ENCODE measurements at places on chromosomes 11 and 22. TPM values are rescaled to one million over a fixed set of nuclear protein-coding genes. Genes with fewer than 3 reads are reported as not detected.

GRCh38 chr11:34394771-34395300 is 37.0 kb upstream of the ABTB2 start:
- no peak for DNase-seq

Gene DYNC2H1
- 10.8 TPM for total RNA-seq

GRCh38 chr11:27551127-27551526 is 44.6 kb upstream of the LIN7C start:
- DNase-seq: no peak

Gene GSTT2B
- total RNA-seq: 9.9 TPM

Gene IFTAP
- total RNA-seq: 46.5 TPM

- DNase-seq: no peak
Measured at GRCh38 chr22:18120857-18121256, 10.2 kb downstream of the TUBA8 start.

DNA sequence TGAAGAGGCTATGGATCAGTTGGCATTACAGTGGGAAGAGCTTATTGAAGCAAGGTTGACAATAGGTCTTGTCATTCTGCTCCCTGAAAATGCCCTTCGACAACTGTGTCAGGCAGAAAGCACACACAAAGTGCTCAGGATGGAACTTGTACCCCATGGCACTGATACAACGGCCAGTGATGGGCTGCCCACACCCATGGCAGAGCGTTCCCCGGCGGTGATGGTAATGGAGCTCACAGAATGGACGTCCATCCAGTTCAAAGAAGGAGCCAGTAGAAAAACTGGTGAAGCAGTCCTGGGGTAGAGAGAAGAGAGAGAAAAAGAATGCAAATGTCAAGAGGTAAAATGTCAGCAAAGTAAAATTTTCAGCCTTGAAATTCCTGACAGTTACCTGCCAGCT is 19.5 kb upstream of the OR5B21 start:
- no peak for DNase-seq

DNA sequence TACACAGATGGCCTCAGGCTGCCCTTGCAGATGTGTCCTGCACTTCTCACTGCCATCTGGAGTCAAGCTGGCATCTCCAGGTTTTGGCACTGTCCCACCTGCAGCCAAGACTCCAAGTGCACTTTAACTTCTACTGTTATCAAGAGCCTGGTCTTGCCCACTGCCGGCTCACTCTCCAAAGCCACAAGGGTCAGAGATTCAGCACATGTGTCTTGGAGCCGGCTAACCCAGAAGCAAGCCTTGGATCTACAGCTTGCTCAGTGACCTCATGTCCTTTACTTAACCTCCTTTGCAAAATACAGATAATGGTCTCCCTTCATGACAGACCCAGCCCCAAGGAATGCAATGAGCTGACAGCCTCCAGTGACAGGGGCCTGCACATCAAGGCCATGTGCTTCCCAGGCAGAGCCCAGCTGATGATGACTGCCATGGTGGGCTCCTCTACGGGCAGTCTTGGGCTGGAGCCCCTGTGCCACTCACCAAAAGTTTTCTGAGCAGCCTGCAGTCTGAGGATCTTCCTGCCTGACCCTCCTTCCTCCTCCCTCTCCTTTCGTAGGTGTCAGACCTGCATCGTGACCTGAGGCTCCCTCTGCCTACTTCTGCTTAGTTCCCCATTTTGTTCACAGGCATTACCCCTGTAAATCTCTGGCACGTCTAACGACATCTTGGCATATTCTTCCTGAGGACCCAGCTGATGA is 9.0 kb downstream of the TP53AIP1 start:
- DNase-seq: no peak

- DNase-seq: no peak
Measured at GRCh38 chr11:8503910-8504364, 90.1 kb downstream of the STK33 start.

GRCh38 chr22:46561435-46561905 is 24.1 kb upstream of the CELSR1 start:
- no peak for DNase-seq

GRCh38 chr11:78038697-78039313 is 15.7 kb upstream of the KCTD14 start:
- DNase-seq: no peak

- DNase-seq: peak; percentile 74
Measured at GRCh38 chr22:47902646-47903180, 1140.3 kb downstream of the TBC1D22A start.

Gene SMC1B
- 0.13 TPM for total RNA-seq

DNA sequence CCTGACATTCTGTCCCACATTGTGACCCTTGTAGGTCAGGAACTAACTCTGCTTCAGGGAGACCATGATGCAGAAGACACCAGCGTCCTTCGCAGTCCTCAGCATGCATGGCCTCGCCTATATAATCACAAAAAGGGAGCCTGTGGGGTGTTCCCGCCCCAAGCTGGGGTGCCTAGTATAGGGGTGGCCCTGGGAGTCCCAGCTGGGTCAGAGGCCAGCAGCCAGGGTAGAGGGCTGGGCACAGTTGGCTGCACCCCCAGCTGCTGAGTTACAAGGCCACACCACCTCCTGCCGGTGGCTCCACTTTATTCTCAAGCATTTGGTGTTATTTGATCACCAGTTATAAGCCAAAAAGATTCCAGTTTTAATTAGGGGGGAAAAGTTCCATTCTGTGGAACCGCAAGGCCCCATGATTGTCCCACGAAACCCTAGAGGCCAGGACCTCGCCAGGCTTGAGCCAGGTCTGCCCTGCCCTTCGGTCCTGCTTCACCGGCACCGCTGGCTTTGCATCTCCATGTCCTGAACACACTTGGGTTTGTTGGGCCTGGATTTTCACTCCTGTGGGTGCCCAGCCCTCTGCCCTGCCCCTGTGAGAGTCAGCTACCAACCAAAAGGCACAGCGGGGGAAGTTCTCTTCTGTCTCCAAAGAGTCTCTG is 15.0 kb upstream of the GNB1L start:
- no peak for DNase-seq

- no peak for DNase-seq
Measured at GRCh38 chr11:129045150-129045549, 102.5 kb upstream of the TP53AIP1 start.

DNA sequence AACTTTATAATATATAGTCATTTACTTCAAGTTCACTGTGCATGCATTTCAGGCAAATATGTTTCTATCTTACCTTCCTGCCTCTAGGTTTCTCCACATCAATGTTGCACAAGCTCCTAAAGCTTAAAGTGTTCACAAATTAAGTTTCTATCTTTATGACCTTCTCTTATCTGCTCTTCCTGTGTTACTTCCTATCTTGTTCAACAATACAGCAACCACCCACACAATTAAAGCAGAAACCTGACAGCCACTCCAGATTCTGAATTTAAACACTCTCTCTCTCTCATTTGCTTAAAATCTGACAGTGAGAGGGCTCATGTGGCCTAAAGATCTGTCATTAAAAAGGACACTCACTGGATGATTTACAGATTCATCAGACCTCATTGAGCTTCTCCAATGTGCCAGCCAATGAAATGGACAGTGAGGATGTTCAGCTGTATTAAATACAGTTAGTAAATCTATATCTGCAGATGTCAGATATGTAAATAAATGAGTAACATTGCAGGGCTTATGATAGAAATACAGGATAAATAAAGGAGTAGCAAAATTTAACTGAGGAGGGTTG is 10.9 kb downstream of the PDGFD start:
- no peak for DNase-seq

GRCh38 chr11:112057170-112057569 is 16.6 kb downstream of the PIH1D2 start:
- DNase-seq: no peak

- DNase-seq: no peak
Measured at GRCh38 chr22:17562906-17563870, at the start of gene SLC25A18. SLC25A18 (plus strand) TSS chr22:17563498; CDS start chr22:17579945, 16,447 bp downstream.

GRCh38 chr22:46361826-46362202 is 26.3 kb downstream of the TRMU start:
- DNase-seq: no peak

GRCh38 chr11:65034423-65034822 is 6.6 kb upstream of the SAC3D1 start:
- DNase-seq: no peak

DNA sequence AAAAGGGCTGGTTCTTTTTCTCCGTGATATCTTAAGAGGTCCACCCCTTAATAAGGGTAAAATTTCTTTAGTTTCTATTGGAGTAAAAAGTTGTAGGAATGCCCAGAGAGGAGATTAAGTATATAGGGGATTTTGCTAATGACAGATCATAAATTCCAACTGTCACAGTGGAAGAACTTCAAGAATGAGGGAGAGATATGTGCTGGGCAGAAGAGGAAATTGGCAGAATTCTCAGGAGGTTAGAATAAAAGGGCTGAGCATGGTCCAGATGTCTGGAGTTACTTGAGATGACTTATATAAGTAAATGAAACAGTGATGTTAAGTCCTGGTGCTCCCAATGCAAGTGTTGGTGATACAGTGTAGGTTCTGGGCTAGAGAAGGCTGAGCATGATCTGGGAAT is 417.6 kb upstream of the ARHGAP42 start:
- no peak for DNase-seq

DNA sequence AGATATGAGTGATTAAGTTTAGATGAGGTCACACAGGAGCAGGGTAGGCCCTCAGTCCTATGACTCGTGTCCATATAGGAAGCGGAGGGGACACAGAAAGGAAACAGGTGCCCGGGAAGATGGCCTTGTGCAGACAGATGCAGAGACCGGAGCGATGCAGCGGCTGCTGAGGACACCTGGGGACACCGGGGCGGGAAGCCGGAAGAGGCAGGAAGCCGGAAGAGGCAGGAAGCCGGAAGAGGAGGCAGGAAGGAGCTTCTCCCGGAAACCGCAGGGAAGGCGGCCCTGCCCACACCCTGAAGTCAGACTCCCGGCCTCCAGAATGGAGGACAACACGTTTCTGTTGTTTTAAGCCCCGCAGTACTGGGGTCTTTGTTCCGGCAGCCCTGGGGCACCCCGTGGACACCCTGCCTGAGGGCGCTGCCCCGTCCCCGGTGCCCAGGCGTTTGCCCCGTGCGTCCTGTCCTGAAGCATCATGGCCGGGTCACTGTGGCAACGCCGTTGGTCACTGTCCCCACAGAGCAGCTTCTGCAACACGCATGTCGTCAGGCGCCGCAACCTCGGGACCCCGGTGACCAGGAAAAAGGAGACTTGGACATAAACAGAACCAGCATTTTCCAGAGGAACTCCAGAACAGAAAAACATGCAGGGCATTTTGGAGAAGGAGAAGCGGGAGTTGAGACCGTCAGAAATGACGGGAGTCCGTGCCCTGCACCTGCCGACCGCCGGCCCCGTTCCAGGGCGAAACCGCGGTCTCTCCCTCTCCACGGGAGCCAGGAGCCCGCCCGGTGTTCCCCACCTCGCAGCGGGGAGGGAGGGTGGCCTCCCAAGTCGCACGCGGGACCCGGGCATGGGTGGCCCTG is 103.4 kb downstream of the BRD1 start:
- DNase-seq: peak; percentile 87

DNA sequence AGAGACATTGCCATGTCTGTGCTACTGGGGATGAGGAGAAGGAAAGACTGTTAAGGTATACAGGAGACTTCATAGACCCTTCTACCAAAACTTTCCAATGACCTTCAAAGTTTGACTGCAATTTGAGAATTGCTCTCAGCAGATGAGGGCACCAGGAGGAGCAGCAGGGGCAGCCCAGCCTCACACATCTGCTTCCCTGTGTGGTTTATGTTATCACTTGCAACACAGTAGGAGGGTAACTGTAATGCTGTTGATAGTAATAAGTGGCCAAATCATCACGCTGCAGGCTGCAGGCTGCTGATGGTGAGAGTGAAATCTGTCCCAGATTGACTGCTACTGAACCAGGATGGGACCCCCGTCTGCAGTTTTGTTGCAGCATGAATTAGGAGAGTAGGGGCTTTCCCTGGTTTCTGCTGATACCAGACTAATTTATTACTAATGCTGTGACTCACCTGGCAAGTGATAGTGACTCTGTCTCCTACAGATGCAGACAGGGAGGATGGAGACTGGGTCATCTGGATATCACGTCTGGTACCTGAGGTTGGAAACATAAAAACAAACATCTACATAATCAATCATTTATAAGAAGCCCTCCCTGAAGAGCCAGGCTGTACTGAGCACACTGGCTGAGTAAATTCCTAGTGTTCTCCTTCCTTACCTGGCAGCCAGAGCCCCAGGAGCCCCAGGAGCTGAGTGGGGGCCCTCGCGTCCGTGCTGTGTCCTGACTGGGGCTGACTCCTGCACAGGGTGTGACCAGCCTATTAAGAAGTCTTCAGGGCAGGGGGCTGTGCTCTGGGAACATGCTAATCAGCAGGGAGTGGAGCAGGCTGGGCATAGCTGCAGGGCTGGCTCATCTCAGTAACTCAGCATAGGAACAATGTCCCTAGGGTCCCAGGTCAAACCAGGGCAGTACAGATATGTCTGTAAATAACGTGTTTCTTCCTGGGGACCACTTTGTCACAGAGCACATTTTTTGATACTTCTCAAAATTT is 74.4 kb downstream of the GAB4 start:
- peak; percentile 47 for DNase-seq

- no peak for DNase-seq
Measured at GRCh38 chr11:12263141-12263693, 114.2 kb upstream of the PARVA start.

DNA sequence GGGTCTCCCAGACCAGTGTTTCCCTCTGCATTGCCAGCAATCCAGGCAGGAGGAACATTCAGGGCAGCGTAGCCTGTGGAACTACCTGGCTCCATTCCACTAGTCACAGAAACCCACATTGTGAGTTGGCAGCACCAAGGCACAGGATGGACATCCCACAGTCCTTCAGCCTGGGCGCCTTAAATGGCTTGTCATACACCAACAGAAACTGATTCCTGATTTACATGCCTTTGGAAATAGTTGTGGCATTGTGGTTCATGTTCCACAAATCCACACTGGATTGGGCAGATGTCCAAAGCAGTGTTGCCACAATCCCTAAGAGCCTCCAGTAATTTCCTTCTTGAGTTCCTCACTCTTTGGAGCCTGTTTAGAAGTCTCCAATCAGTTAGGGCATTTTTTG is 225.6 kb downstream of the BLID start:
- no peak for DNase-seq

Gene LAMTOR1
- total RNA-seq: 95.6 TPM

DNA sequence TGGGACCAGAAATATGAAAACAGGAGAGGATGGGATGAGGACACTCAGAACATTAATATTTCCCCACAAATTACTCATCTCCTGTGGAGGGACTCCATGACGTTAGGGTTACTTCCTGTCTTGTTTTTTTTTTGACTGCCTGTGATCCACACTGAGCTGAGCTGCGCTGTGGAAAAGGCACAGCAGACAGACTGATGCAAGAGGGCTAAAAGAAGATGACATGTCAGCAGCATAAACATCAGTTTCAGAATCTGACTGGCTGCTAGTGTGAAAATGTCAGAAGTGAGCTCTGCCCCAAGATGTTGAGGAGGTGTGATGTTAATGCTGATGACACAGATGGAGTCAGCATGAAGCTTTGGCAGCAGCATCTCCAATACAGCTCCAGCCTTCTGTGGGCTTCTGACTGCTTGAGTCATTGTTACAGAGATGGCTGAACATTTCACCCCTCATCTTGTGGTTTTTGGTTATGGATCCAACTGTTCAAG is 286.8 kb downstream of the BLID start:
- no peak for DNase-seq

DNA sequence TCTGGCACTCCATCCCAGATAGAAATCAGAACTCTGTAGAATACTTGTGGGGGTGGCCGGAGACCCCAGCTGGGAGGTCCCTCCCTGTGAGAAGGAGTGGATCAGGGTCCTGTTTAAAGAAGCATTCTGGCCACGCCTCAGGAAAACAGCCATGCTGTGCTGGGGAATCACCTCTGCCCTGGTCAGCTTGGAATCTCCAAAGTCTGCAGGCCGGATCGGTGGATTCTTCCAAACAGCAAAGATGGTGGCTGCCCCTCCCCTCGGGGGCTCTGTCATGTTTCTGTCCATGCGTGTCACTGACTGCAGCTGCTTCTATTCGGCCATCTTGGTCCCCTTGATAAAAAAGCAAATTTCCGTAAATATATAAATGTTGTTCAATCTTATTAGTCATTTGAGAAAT is 365.9 kb downstream of the JRKL start:
- no peak for DNase-seq

Measured in esophagus muscularis mucosa (tissue), 4 donors.